ENCODE measurements at places on chromosomes 6 and 20. TPM values are rescaled to one million over a fixed set of nuclear protein-coding genes. Genes with fewer than 3 reads are reported as not detected.

WFDC12 gene
- total RNA-seq, result not detected

HCK gene
- total RNA-seq, result 2.3 TPM

HDGFL1 gene
- total RNA-seq, result not detected

TRIM10 gene
- not detected for total RNA-seq

TMEM244 gene
- total RNA-seq, result not detected

BPHL gene
- 5.4 TPM for total RNA-seq

TCP11 gene
- total RNA-seq, result not detected

DNA sequence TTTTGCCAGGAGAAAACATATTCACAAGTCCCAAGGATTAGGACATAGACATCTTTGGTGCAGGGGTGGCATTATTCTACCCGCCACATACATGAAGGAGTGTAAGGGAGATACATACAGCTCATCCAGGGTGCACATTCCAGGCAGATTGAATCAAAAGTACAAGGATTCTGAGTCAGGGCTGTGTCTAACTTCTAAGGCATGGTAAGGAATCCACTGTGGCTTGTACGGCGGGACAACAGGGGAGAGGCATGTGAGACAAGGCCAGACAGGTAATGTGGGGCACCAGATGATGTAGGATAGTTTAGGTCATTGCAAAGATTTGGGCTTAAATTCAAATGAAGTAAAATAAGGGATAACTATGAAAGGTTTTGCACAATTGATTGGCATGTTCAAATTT is 780.9 kb downstream of the C6orf118 start:
- DNase-seq, result no peak

- no peak for DNase-seq
Observed at GRCh38 chr20:16390991-16391390, 182.3 kb downstream of the KIF16B start.

- no peak for DNase-seq
Observed at GRCh38 chr6:147776631-147777213, 268.2 kb downstream of the SAMD5 start.

GRCh38 chr6:129516787-129517186 is 193.2 kb downstream of the ARHGAP18 start:
- no peak for DNase-seq

GRCh38 chr6:102553214-102553613 is 1159.7 kb downstream of the GRIK2 start:
- DNase-seq, result no peak

GRCh38 chr6:69069881-69070280 is 434.8 kb downstream of the ADGRB3 start:
- no peak for DNase-seq

- DNase-seq, result no peak
Observed at GRCh38 chr20:16405254-16405653, 168.0 kb downstream of the KIF16B start.

DNA sequence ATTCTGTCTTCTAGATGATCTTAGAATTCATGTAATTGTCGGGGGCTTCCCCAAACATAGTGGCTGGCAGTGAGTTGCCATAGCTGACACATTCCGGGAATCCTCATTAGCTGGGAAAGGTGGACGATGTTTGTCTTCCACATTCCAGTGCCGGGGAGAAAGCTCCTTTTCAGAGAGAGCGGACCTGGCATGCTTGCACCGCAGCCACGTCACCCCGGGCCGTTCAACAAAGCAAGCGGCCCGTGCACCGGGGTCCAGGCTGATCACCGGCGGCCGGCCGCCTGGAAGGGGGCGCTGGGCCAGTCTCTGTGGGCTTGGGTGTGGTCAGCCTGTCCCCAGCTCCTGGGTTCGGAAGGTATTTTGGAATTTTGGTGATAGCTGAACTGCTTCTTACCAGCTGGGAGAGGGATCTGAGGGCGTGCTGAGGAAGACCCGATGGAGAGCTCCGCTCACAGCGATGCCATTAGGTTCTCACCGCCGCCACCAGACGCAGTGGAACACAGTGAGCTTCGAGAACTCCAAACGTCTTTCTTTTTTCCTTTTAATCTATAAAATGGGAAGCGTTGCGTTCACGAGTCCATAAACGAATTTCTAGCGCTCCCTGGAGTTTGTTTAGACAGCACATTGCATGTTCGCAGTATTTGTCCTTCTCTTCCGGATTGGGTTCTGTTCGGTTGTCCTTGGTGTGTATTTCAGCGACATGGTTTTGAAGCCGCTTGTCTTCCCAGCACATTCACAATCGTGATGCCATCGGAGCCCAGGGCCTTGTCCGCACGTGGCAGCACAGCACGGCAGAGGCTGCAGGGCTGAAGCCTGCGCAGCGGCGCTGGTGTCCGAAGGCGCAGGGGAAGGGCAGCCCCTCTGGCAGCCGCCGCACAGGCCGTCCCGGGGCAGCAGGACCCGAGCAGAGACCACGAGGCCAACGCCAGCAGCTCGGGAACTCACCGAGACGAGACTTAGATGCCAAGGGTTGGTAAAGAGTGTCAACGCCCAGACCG is 557.6 kb downstream of the QKI start:
- no peak for DNase-seq

GRCh38 chr6:35370785-35371493 is 28.6 kb downstream of the PPARD start:
- no peak for DNase-seq

DNA sequence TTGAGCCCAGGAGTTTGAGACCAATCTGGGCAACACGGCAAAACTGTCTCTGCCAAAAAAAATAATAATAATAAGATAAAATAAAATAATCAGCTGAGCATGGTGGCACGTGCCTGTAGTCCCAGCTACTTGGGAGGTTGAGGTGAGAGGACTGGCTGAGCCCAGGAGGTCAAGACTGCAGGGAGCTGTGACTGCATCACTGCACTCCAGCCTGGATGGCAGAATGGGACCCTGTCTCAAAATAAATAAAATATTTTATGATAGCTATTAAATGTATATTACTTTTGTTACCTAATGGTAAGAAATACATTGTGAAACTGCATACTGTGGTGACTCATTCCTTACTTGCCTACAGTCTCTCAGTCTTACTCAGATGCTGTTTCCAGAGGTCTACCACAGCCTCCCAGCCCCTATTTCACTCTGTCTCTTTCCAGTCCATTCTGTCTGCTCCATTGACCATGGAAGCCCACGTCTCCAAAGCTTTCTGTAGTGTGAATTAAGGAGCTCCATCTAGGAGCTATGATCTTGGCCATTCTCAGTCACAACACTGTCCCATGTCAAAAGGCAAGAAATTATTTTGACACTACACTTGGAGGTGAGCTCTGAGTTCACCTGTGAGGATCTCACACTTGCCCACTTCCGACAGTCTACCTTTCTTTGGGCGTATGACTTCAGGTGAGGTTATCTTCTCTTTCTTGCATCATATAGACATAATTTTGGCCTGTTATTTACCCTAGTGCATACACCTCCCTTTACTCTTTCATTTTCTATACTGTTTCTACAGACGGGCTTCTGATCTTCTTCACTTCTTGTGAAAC is 22.4 kb upstream of the SNX9 start:
- no peak for DNase-seq

- no peak for DNase-seq
Observed at GRCh38 chr6:52704060-52704459, 33.1 kb downstream of the TMEM14A start.
